ENCODE measurements at places on chromosomes 5 and 9.

GRCh38 chr5:142307146-142307890 is 17.5 kb downstream of the SPRY4 start:
- no peak overlapping the region for H3K27ac ChIP-seq
- no peaks in the 10 kb centered on the region for H3K27me3 ChIP-seq
- H3K36me3 ChIP-seq = peaks cover 18% of the 10 kb centered on the region
- no peak overlapping the region for H3K4me3 ChIP-seq
- H3K4me1 ChIP-seq = no peaks in the 10 kb centered on the region

DNA sequence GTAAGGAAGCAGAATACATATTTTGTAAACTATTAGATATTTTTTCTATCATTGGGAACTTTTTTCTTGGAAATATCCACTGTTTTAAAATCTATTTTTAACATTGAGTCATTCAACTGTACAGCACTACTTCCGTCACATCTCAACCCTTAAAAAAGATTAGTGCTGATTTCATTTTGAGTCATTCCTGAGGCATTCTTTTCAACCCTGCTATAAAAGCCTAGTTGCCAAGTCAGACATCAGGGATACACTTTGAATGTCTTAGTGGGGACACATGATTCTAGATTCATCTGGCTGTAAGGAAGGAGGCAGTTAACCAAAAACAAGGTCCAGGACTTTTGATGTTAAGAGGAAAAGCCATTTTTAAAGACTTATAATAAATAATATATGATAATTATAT is 160.9 kb downstream of the GIN1 start:
- H3K36me3 ChIP-seq = no peaks in the 10 kb centered on the region
- H3K4me3 ChIP-seq = no peak overlapping the region
- no peaks in the 10 kb centered on the region for H3K4me1 ChIP-seq
- no peak for DNase-seq

DNA sequence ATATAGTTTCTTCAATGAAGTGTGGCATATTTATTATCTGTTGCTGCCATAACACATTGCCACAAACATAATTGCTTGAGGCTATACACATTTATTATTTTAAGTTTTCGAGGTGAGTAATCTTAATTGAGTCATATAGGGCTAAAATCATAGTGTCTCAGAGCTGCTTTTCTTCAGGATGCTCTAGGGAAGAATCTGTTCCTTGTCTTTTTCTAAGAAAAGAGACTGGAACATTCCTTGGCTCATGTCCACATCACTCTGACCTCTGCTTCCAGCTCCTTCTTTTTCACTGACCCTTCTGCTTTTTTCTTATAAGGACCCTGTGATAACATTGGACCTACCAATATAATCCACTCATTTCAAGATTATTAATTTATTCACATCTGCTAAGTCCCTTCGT is 632.4 kb upstream of the TYRP1 start:
- no peak overlapping the region for H3K27ac ChIP-seq
- H3K4me3 ChIP-seq = no peak overlapping the region
- no peaks in the 10 kb centered on the region for H3K36me3 ChIP-seq
- no peaks in the 10 kb centered on the region for H3K4me1 ChIP-seq

DNA sequence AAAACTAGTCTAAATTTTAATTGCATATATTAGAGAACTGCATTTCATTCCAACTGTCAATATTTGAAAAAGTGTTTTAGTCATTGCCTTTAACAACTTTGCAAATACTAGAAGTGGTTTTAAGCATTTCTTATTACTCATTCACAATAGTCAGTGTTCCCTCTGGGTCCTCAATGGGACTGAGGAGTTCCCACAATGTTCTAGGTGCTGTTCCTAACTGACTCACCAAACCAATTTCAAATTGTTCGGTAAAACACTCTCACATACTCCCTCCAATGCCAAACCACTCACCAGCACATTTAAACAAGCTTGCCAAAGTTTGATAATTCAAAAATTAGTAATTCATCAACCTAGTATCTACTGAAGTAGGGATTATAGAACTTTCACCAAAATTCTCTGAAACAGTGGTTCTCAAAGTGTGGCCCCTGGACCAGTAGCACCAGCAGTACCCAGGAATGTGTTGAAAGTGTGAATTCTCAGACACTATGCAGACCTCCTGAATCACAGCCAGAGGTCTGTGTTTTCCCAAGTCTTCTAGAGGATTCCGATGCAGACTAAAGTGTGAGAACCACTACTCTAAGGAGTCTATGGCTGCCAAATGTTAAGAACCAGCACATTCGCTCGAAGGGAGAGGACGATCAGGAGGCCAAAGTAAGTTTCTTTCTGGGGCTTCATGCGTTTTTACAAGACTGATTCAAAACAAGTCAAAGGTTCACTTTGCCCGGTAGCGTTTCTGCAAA is 72.8 kb downstream of the APBA1 start:
- no peak overlapping the region for H3K4me3 ChIP-seq
- H3K4me1 ChIP-seq = peaks cover 5% of the 10 kb centered on the region
- no peaks in the 10 kb centered on the region for H3K36me3 ChIP-seq
- no peaks in the 10 kb centered on the region for H3K27me3 ChIP-seq

DNA sequence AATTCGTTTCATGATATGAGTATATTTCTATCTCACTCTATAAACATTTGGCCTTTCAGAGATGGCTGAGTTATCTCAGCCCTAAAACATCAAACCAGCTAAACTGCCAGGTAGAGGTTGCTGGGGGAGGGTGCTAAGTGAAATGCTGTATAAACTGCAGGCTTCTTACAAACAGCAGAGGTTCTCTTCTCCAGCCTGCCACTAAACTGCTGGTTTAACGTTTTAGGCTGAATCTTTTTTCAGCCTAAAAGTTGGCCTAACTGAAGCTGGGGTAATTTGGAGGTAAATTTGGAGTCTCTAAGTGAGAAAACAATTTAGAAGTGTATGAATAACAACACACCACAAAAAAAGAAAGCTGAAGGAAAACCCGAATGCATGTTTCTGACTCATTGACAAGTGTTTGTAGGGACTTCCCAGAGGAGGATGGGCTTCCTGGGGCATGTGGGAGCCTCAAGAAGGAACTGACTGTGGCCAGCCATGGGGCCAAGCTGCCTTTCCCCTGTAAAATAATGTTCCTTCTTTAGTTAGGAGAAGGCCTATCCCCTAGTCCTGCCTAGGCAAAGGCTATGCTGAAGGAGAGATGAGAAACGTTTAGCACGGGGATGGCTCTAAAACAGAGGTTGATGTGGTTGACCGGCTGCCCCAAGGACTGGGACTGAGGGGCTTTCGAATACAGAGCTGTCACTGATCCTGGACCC is 44.3 kb downstream of the SLC28A3 start:
- H3K36me3 ChIP-seq = no peaks in the 10 kb centered on the region
- H3K27me3 ChIP-seq = no peaks in the 10 kb centered on the region
- H3K4me1 ChIP-seq = no peaks in the 10 kb centered on the region
- DNase-seq = no peak
- no peak overlapping the region for H3K4me3 ChIP-seq

- no peaks in the 10 kb centered on the region for H3K36me3 ChIP-seq
- no peak overlapping the region for H3K4me3 ChIP-seq
- peaks cover 11% of the 10 kb centered on the region for H3K4me1 ChIP-seq
- H3K27ac ChIP-seq = no peak overlapping the region
- DNase-seq = no peak
- H3K27me3 ChIP-seq = peaks cover 4% of the 10 kb centered on the region
Observed at GRCh38 chr5:169157064-169157463, 143.9 kb downstream of the SLIT3 start.
